ENCODE measurements at places on chromosomes 3 and 15.
A peak's percentile ranks its signal among the peaks of the same experiment; 100 is the strongest.

- no peaks in the 10 kb centered on the region for H3K36me3 ChIP-seq
- peak; percentile 22 for DNase-seq
- H3K27ac ChIP-seq = peak overlapping the region; percentile 58
- peaks cover 40% of the 10 kb centered on the region for H3K4me1 ChIP-seq
- no peaks in the 10 kb centered on the region for H3K27me3 ChIP-seq
These were observed 10.0 kb downstream of the ABHD2 start for GRCh38 chr15:89098281-89098680.

- no peaks in the 10 kb centered on the region for H3K27me3 ChIP-seq
- DNase-seq = no peak
- H3K4me3 ChIP-seq = no peak overlapping the region
- peaks cover 37% of the 10 kb centered on the region for H3K36me3 ChIP-seq
- H3K4me1 ChIP-seq = no peaks in the 10 kb centered on the region
These were observed 20.0 kb upstream of the CMTM6 start for GRCh38 chr3:32522682-32523081.

DNA sequence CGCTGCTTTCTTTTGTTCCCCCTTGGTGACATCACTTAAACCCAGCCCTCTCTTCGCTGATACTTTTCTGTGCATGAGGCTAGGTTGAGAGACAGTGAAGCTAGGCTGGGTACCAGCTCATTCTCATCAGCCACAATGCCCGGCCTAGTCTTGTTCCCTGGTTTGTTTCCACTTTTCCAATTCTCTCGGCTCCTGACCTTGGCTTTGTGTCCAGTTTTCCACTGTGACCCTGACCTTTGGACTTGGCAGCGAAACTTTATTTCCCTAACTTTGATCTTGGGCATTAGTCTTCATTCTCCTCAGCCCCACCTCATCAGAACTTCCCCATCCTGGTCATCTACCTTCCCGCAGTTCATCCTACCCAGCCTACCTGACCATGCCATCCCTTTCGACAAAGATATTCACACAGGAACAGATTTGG is 908 bp upstream of the ADPGK start:
- DNase-seq = no peak
- H3K27ac ChIP-seq = peak overlapping the region; percentile 93
- H3K36me3 ChIP-seq = no peaks in the 10 kb centered on the region
- H3K4me3 ChIP-seq = no peak overlapping the region

DNA sequence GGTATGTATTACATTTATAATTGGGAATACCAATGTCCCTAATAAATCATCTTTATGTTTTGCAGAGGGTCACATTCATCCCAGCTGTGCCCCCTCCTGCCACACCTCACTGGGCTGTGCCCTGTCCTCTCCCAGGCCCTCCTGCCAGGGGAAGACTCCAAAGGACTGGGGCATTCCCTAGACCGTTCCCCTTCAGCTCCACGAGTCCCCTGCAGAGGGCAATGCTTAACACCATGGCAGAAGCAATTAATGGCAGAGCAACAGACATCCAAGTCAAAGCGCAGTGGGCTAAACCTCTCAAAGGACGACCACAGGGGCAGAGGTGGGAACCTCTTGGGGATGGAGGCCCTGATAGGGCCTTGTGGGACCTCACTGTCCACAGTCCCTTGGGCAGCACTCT is 71.3 kb upstream of the SEC13 start:
- H3K4me3 ChIP-seq = no peak overlapping the region
- DNase-seq = no peak
- H3K27me3 ChIP-seq = no peaks in the 10 kb centered on the region

- peaks cover 4% of the 10 kb centered on the region for H3K4me1 ChIP-seq
- no peaks in the 10 kb centered on the region for H3K27me3 ChIP-seq
- H3K27ac ChIP-seq = no peak overlapping the region
- H3K4me3 ChIP-seq = no peak overlapping the region
- no peaks in the 10 kb centered on the region for H3K36me3 ChIP-seq
These were observed 461.4 kb downstream of the NSUN3 start for GRCh38 chr3:94524102-94524919.

DNA sequence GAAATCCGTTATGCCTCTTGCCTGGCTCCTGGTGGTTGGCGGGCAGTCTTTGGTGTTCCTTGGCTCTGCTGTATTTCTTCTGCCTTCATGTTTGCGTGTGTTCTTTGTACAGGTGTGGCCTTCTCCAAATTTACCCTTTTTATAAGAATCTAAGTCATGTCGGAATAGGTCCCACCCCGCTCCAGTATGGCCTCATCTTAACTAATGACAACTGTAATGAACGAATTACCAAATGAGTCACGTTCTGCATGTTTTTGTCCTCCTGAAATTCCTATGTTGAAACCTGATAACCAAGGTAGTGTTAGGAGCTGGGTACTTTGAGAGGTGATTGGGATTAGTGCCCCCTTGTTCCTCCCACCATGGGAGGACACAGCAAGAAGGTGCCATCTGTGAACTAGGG is 71.1 kb downstream of the ITPR1 start:
- no peaks in the 10 kb centered on the region for H3K27me3 ChIP-seq
- no peaks in the 10 kb centered on the region for H3K4me1 ChIP-seq

DNA sequence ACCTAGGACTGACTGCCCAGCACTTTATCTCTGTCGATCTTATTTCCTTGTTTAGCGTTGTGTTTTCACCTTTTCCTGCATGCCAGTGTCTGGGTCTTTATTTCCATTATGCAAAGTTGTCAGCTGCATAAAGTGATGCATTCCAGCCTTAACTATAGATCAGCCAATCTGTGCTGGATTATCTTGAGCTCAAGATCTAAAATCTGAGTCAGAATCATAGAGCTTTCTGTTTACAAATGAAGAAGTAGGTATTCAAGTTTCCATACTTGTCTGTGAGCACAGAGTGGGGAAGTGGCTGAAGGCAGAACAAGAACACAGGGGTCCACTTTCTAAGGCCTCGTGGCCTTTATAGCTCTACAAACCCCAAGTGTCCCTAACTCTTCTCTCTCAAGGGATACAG is 82.4 kb upstream of the PLCL2 start:
- DNase-seq = no peak
- peaks cover 20% of the 10 kb centered on the region for H3K4me1 ChIP-seq
- no peak overlapping the region for H3K27ac ChIP-seq
- H3K4me3 ChIP-seq = no peak overlapping the region

DNA sequence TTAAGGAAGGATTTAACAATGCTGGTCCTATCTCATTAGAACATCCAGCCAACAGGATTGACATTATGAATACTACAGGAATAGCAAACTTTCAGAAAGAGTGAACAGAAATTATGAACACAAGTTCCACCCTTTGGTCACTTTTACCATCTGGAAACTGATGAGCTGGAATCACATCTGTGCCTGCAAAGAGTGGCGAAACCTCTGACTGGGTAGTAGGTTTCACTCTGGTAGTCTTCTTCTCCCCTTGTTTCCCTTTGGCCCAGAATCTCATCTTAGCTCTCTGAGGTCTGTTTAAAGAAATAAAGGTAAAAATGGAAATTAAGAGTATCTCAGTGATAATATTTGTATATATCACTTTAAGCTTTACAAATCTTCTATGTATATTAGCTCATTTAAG is 73.1 kb downstream of the NR2E3 start:
- no peak overlapping the region for H3K4me3 ChIP-seq
- H3K36me3 ChIP-seq = peaks cover 70% of the 10 kb centered on the region
- no peak overlapping the region for H3K27ac ChIP-seq
- DNase-seq = no peak
- H3K4me1 ChIP-seq = no peaks in the 10 kb centered on the region

- peak; percentile 86 for DNase-seq
- H3K27ac ChIP-seq = no peak overlapping the region
- peaks cover 98% of the 10 kb centered on the region for H3K27me3 ChIP-seq
These were observed 951 bp downstream of the FOXL2 start for GRCh38 chr3:138945709-138946662.

- H3K27ac ChIP-seq = no peak overlapping the region
- DNase-seq = no peak
- no peaks in the 10 kb centered on the region for H3K36me3 ChIP-seq
- no peak overlapping the region for H3K4me3 ChIP-seq
- no peaks in the 10 kb centered on the region for H3K4me1 ChIP-seq
These were observed 450.8 kb upstream of the ADAMTS9 start for GRCh38 chr3:65138556-65138955.

DNA sequence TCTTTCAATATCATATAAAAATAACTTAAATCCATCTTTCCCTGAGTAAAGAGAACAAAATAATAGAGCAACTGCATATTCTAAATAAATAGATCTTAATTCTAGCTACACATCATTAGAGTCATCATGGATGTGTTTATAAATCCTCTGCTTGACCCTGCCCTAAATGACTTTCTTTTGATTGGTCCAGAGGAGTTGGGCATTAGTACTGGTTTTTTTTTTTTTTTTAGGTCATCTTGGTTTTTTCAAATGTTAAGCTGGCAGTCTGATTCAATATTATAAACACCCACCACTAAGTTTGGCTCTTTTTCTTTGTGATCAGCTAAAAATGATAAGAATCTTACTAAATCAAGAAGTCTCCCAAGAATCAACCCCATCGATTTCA is 504.0 kb upstream of the CBLB start:
- H3K27me3 ChIP-seq = no peaks in the 10 kb centered on the region
- H3K36me3 ChIP-seq = no peaks in the 10 kb centered on the region
- no peak overlapping the region for H3K27ac ChIP-seq
- no peak overlapping the region for H3K4me3 ChIP-seq

DNA sequence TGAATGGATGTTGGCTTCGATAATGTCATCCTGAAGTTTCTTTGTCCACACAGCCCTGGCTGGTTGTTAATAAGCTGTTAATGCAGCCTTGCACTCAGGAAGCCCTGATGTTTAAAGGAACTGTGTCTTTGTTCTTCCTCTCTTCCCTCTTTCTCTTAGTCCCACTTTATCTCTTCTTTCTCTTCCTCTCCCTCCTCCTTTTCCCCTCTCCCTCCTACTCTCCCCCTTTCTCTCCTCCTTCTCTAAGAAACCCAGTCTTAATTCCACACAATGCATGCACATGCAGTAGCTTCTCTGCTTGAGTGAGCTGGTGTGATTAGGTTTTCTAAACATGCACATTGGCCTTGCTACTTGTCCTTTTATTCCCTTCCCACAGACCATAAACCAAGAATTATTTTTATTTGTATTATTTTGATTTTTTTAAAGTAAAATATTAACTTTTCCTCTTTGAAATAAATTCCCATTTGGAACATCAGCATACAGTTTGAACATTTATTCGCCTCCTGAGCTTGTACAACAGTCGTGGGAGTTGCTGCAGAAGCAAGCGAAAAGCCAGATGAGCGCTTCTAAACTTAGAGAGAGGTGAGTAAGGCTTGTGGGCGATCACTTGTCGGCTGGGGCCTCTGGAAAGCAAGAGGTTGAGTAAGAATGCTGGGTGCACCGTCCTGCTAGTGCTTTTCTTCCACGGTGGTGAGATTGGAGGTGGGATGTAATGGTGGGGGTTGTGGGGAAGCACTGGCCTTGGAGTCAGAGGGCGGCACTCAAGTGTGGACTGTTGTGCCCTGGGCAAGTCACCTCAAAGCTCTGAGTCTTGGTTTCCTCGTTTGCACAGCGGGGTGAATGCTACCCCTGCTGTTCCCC is 7.2 kb downstream of the GHRL start:
- H3K27me3 ChIP-seq = no peaks in the 10 kb centered on the region
- no peak for DNase-seq
- no peak overlapping the region for H3K4me3 ChIP-seq
- peaks cover 9% of the 10 kb centered on the region for H3K36me3 ChIP-seq

- no peaks in the 10 kb centered on the region for H3K27me3 ChIP-seq
- no peak for DNase-seq
- H3K4me3 ChIP-seq = peak overlapping the region; percentile 90
- H3K36me3 ChIP-seq = no peaks in the 10 kb centered on the region
These were observed 592 bp upstream of the ZNF445 start for GRCh38 chr3:44478055-44478468.

- H3K4me3 ChIP-seq = no peak overlapping the region
- no peaks in the 10 kb centered on the region for H3K27me3 ChIP-seq
These were observed 235.9 kb downstream of the LPP start for GRCh38 chr3:188389711-188390342.

DNA sequence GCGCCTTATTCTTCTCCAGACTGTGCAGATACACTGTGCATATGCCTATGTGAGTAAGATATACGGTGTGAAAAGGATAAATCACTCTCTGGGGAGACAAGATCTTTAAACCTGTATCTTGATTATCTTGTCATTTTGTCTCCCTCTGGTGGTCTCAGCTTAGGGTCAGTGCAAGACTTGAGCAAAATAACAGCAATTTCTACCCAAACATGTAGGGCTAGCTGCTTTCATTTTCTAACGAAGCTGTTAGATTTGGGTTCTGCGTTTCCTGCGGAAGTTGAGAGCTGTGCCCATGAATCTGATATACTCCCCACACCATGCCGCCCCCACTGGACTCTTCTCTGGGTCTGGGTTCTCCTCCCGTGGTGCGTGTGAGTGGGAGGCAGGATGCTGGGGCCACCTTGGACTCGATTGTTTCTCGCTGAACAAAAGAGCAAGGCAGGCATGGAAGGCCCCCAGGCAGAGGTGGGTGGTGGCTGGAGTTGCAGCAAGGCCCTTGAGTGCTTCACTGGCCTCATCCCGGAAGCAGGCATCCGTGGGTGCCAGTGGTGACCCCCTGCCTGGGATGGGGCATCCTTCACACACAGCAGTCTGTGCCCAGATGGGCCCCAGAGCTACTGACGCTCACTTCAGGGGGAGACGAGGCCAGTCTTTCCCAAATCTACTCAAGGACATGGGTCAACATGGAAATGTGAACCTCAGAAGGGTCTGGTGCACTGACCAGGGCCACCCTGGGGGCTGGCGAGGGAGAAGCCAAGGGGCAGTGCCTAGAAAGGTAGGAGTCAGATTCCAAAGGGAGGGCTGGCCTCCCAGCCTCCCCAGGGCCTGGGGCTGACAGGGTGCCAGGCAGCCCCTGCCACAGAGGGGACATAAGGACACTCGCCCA is 179.6 kb downstream of the NSMCE3 start:
- H3K4me1 ChIP-seq = no peaks in the 10 kb centered on the region
- H3K36me3 ChIP-seq = no peaks in the 10 kb centered on the region
- peak overlapping the region; percentile 26 for H3K27ac ChIP-seq
- H3K4me3 ChIP-seq = no peak overlapping the region
- H3K27me3 ChIP-seq = no peaks in the 10 kb centered on the region

DNA sequence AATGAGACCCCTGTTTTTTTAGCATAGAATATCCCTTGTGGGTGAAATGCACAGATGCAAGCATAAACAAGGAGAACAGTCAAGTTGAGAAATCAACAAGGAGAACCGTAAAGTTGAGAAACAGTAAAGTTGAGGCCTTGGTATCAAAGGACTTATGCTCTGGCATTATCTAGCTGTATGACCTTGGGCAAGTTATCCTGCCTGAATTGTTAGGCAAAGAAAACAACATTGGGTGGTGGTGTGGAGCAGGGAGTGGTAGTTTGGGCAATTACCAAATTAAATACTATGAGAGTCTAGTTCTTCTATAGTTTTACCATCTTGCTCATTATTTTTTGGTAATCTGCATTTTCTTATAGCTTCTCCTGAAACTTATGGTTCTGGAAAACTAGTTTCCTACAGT is 573.4 kb upstream of the ARPP21 start:
- no peak overlapping the region for H3K27ac ChIP-seq
- no peak for DNase-seq
- H3K36me3 ChIP-seq = no peaks in the 10 kb centered on the region
- no peak overlapping the region for H3K4me3 ChIP-seq
- no peaks in the 10 kb centered on the region for H3K27me3 ChIP-seq
- H3K4me1 ChIP-seq = no peaks in the 10 kb centered on the region

- H3K4me1 ChIP-seq = no peaks in the 10 kb centered on the region
- no peak for DNase-seq
- no peaks in the 10 kb centered on the region for H3K27me3 ChIP-seq
- H3K36me3 ChIP-seq = no peaks in the 10 kb centered on the region
These were observed 77.3 kb downstream of the FAM174B start for GRCh38 chr15:92578096-92578835.

GRCh38 chr3:177752831-177753230 is 555.5 kb upstream of the TBL1XR1 start:
- no peak overlapping the region for H3K27ac ChIP-seq
- peaks cover 4% of the 10 kb centered on the region for H3K4me1 ChIP-seq
- H3K27me3 ChIP-seq = no peaks in the 10 kb centered on the region
- no peaks in the 10 kb centered on the region for H3K36me3 ChIP-seq
- H3K4me3 ChIP-seq = no peak overlapping the region

- no peak overlapping the region for H3K4me3 ChIP-seq
- no peaks in the 10 kb centered on the region for H3K36me3 ChIP-seq
These were observed 5.1 kb downstream of the PHLDB2 start for GRCh38 chr3:111863942-111864694.

Measured in upper lobe of left lung (tissue), 6 donors.